ENCODE measurements at places on chromosomes 3 and 15.

- no peak for DNase-seq
Observed at GRCh38 chr3:187902936-187903335, 157.7 kb upstream of the BCL6 start.

DNA sequence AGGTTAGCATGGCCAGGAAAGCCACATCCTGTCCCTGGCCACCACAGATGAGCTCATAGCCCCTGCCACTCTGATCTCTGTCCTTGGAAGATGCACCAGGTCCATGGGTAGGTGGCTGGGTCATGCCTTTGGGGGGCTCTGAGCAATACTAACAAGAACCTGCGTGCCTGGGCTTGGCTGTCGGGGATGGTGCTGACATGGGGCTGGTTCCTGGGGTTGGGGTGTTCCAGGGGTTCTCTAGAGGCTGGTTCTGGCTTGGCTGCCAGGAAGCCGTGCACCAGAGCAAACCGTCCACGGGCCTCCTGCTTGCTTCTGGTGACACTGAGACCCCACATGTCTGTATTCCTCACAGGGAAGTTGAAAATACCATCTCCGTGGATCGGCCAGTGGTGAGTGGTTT, 44.1 kb downstream of the CAPN3 start:
- DNase-seq = no peak

DNA sequence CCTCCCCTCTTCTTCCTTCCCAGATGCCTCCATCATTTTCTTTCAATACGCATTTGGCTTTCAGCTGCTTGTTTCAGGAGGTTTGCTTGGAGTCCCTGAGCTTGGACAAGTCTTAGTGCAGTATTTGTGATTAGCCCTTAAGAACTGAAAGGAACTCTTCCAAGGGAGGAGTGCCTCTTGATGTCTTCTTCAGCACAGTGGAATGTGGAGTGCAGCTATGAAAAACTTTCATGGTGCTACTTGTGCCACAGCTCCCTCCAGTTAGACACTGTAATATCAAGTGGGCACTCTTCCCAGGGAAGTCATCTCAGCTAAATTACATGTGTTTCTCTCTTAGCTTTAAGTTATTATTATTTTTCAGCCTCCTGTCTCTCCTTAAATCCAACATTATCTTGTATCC, 173.1 kb downstream of the NECTIN3 start:
- DNase-seq = no peak

DNA sequence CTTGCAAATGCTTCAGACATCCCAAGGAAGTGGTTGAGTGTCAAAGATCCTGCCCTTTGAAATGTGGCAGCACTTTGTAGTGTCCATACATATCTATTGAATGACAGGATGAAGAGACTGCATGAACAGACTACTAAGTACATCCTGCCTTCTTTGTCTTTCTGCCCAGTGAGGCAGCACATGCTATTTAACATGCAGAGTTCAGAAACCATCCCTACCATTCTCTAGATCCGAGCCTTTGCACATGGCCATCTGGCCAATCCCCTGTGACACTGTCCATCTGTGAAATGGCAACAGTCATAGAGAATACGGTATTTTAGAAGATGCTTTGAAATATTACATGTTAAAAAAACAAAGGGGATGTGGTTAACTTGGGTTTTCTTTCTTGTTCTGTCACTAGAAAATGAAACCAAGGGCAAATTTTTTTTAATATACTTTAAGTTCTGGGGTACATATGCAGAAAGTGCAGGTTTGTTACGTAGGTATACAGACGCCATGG, 519.6 kb downstream of the NTRK3 start:
- DNase-seq = no peak

DNA sequence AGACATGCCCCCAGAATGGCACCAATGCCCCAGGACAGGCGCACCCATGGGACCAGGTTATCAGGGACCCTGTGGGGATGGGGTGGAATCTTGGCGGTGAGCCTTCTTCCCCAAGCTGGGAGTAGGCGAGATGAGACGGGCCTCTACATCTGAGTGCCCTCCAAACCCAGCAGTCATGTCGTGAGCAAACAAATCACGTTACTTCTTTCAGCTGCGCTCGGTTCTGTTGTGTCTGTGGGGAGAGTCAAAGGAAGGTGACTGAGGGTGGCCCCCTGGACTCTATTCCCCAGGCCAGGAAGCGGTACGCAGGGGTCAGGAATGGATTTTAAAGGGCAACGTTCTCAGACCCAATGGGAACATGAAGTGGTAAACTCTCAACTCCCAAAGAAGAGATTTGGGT, 2.8 kb downstream of the GOLGA6L2 start:
- DNase-seq = no peak

DNA sequence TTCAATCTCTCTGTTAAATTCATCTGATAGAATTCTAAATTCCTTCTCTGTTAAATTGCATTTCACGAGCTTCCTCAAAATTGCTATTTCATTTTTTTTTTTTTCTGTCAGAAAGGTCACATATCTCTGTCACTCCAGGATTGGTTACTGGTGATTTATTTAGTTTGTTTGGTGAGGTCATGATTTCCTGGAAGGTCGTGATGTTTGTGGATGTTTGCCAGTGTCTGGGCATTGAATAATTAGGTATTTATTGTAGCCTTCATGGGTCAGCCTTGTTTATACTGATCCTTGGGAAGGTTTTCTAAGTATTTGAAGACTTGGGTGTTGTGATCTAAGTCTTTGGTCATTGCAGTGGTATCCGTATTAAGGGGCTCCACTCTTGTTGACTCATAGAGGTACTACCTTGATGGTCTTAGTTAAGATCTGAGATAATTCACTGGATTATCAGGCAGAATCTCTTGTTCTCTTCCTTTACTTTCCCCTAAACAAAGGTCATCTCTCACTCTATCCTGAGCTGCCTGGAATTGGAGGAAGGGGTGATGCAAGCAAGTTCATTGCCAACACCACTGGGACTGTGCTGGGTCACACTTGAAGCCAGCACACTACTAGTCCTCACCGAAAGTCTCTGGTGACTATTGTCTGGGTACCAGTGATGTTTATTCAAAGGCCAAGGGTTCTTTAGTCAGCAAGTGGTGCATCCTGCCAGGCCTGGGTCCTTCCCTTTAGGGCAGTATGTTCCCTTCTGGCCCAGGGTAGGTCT, 231.1 kb downstream of the GBE1 start:
- no peak for DNase-seq

- DNase-seq = no peak
Observed at GRCh38 chr3:146547235-146547835, 2.9 kb upstream of the PLSCR1 start.

GRCh38 chr3:140276703-140277102, 341.7 kb downstream of the CLSTN2 start:
- peak; percentile 23 for DNase-seq

Measured in fibroblast of pulmonary artery (primary cell).